SW 1271 (cell line): ENCODE measurements at places on chromosomes 4 and X.

DNA sequence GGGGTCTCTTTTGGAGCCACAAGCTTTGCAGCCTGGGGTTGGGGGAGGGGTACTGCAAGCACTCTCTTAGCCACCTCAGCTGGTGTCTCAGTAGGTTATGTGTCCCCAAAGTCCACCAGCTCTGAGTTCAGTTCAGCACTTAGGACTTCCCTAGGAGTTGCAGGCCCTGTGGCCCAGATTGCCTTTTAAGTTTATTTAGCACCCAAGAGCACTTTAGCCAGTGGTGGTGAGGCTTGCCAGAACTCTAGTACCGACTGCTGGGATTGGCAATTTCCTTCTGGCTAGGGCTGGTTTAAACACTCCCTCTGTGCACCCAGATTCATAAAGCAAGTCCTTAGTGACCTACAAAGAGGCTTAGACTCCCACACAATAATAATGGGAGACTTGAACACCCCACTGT, 489.9 kb upstream of the RPS6KA3 start:
- no peak for DNase-seq

GRCh38 chr4:120052856-120053255, 13.8 kb downstream of the MAD2L1 start:
- no peak for DNase-seq

- DNase-seq = no peak
Observed at GRCh38 chr4:186770481-186771175, 47.0 kb upstream of the FAT1 start.

DNA sequence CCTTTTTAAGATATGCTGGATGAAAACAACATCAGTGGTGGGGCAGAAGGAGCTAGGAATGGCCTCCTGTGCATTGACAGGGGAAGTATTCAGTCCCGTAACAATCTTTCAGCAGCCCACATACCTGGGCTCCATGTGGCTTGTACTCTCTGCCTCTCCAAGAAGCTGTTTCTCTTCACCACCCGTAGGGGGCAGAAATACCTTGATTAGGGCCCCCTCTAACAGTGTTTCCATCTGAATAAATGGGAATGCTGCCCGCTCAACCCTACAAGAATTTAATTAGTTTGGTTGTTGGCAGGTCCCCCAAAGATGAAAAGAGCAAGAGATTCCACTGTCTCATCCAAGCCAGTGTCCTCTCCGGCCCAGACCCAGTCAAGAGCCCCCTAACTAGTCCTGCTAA, 155.2 kb downstream of the SMIM20 start:
- DNase-seq = peak; percentile 41

- DNase-seq = no peak
Observed at GRCh38 chr4:123468479-123469031, 72.0 kb downstream of the SPRY1 start.

- no peak for DNase-seq
Observed at GRCh38 chrX:116009861-116010710, 160.5 kb upstream of the AGTR2 start.

- DNase-seq = no peak
Observed at GRCh38 chr4:167185465-167185864, 48.8 kb downstream of the SPOCK3 start.

DNA sequence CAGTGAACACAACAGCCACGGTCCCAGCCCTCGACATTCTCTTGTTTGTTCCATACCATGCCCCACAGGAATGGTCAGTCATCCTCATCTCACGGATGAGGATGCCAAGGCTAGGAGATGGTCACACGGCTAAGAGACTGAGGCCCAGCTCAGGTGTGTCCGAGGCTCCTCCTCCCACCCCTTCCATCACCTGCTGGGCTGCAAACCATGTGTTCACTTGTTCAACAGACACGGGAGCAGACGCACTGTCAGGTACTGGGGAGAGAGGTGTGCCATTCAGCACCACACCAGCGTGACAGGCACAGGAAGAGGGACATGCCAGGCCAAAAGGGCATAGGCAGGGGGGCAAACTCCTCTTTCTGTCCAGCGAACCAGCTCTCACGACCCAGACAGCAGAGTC, 45.9 kb downstream of the ABLIM2 start:
- no peak for DNase-seq

GRCh38 chrX:1093121-1093520, 119.3 kb downstream of the CRLF2 start:
- no peak for DNase-seq

- no peak for DNase-seq
Observed at GRCh38 chr4:12734586-12734985, 749.6 kb downstream of the RAB28 start.

- no peak for DNase-seq
Observed at GRCh38 chr4:152156442-152156841, 379.4 kb downstream of the FBXW7 start.

- no peak for DNase-seq
Observed at GRCh38 chr4:19123681-19124080, 1102.1 kb upstream of the LCORL start.

DNA sequence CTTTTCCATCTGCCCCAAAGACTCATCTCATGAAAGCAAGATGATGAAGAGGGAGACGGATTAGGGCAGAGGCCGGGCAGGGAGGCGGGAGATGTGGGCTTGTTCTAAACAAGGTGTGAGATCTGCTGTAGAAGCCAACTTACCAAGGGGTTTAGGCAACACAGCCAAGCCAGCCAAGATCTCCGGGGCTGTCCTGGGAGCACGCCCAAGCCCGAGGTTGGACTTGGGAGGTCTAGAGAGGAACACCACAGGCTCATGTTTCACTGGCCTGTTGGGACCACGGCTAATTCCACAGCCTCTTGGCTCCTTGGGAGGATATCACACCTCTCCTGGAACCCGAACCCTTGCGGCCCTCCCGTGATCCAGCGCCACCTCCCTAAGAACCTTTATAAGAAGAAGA, 171.4 kb downstream of the CRLF2 start:
- DNase-seq = no peak

DNA sequence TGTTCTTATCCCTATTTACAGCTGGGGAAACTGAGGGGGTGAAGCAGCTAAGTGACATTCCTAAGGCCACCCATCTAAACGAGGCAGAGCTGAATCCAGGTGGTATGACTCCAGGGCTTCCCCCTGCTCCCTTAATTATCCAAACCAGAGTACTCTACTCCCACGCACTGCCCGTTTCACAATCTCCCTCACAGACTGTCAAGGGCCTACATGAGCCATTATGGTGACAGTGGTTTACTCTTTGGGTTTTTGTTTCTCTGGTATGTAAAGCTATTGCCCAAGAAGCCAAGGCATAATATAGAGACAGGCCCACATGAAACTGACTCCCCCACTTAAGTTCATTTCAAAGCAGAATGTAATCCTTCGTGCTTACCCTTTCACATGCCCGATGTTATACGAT, 95.1 kb downstream of the NHS start:
- no peak for DNase-seq

- DNase-seq = peak; percentile 38
Observed at GRCh38 chr4:173257732-173258717, 76.1 kb downstream of the HMGB2 start.

- DNase-seq = no peak
Observed at GRCh38 chr4:133581996-133582619, 433.0 kb downstream of the PCDH10 start.

DNA sequence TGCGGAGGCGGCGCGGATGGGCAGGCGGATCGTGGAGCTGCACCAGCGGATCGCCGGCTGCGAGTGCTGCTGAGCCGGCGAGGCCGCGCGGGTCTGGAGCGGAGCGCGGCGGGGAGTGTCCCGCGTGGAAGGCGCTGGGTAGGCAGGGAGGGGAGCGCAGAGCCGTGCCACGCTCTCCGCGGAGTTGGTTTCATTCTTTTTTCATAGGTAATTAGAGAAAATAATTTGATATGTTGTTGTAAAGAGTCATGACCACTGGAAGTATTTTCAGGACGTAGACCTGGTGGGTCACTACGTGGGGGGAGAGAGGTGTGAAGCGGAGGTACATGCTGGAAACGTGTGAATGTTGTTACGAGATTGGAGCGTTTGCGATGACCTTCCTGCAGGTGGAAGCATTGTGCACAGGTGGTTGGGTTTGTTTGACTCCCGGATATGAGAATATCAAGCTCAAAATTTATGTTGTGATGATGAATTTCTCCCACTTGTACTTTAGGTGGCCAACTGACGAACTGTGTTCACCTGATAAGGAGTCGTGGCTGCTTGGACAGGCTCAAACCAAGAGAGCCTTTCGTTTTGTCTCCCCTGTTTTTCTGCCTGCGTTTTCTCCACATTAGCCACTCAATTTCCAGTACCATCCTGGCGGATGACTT, 19.1 kb upstream of the S100P start:
- peak; percentile 35 for DNase-seq

- DNase-seq = no peak
Observed at GRCh38 chrX:65241059-65241721, 264.9 kb upstream of the ZC4H2 start.

DNA sequence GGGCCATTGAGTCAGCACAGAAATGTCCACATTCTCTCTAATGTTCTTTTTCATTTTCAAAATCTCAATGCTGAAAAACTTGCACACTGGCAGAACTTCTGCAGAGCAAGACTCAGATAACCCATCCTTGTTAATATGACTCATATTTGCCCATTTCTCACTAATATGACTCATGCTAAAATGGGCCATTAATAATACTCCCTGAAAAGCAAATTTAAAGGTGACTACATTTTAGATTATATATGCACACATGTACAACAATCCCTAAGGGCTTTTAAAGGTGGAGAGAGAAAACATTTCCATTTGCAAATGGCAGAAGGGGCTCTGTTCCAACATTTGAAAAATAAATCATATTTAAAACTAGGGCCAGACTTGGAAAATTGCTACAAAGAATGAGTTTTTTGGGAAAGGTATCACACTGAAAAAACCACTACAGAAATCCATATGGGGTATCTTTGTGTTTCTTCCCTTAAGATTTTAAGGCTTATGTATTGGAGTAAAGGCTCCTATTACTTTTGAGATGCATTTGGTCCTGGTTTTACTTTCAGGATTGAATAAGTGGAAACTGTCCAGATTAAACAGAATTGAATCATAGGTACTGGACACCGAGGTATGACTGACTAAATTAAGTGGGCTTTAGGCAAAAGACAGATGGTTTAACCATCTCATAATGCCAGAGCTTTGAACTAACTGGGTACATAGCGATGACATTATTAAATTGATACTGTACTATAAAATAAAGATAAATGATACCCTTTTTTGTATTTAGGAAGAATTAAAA, 30.0 kb downstream of the TLR2 start:
- DNase-seq = no peak

DNA sequence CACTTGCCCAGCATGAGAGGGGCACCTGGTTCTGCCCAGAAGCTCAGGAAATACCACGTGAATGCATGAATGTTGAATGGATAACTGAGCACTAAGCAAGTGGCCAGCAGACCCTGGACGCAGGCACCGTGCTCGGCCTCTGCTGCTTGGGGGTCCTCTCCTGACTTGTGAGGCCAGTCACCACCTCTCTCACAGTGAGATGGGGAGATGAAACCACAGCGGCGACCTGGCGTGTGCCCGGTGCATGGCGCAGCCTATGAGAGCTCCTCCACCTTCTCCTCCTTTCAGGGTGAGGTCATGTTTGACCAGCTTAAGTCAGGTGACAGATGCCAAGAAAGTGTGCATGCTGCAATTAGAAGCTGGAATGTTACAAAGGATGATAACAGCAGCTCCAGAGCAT, 75.5 kb downstream of the HMX1 start:
- no peak for DNase-seq

GRCh38 chr4:111789901-111790640, 355.2 kb upstream of the FAM241A start:
- no peak for DNase-seq
